NCI-H774 (cell line): ENCODE measurements at places on chromosomes 7 and 10.

- no peak for DNase-seq
Measured at GRCh38 chr7:91311839-91312238, 47.6 kb downstream of the FZD1 start.

DNA sequence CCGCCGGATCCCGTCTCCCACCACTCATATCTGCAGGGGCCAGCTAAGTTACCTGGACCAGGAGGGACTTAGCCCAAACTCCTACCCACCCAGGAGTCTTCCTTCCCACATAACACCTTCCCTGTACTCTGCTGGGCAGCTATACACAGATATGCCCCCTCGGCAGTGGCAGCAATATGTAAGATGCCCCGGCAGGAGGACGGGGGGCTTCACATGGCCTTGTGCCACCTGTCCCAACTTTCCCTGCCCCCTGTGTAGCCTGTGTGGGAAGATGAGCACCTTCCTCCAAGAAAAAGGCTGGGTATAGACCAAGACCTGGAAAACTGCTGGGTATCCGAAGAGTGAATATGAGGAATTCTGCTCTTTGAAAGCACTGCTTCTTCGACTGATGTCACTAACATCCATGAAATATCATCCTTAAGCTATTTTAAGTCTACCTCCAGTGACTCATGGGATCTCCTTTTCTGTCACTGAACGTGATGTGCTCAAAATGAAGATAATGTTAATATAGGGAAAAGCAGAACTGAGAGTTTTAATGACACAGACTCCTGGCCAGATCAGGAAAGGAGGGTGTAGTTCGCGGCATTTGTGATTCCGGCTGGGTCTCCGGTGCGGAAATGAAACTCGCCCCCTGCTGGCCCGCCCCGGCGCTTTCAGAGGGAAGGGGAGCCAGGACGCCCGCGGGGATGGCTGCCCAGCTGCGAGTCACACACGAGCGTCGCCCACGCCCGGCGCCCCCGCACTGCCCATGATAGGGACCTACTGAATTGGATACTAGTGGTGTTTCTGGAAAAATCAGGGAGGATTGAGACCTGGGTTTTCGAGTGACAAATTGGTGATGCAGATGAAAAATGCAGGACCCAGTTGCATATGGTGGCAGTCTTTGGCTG lies 256.9 kb upstream of the NFE2L3 start:
- DNase-seq, result peak; percentile 3

- no peak for DNase-seq
Measured at GRCh38 chr10:306007-306674, 170.9 kb downstream of the ZMYND11 start.

- DNase-seq, result no peak
Measured at GRCh38 chr7:64729089-64729848, 63.3 kb downstream of the ZNF107 start.

DNA sequence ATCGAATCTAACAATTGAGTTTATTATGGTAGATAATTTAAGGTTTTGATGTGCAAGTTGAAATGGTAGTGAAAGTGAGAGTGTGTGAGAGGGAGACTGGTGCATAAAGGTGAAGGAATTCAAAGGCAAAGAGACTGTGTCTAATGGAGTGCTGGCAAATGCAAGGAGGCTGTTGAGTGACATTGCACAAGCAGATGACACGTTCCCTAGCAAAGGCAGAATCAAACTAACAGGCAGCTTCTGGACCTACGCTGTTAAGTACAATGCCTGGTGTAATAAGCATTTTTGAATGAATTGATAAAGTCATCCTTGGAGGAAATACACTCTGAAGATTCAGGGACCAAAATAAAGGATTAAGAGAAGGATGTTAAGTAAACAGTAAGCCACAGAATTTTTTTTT lies 11.7 kb upstream of the GPR141 start:
- DNase-seq, result no peak

GRCh38 chr10:6187278-6187677 lies 15.5 kb upstream of the PFKFB3 start:
- DNase-seq, result no peak

- DNase-seq, result no peak
Measured at GRCh38 chr10:54665095-54665494, 135.9 kb downstream of the PCDH15 start.

DNA sequence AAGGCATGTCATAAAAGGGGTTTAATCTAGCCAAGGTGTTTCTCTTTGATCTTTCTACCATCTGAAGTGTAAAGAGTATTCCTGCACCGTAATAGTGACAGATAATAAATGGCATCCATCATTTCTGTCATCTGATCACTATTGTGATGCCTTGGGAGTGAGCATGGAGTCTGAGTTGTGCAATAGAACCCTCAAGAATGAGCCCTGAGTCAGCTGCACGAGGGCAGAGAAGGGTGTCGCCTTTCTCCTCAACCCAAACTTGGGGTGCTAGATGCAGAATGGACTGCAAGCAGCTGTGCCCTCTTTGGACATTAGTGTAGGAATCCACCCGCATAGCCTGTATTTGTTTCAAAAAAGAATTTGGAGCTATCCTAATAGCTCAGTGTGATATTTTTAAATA lies 115.2 kb downstream of the ZNF37A start:
- no peak for DNase-seq

GRCh38 chr7:122311050-122311700 lies 6.6 kb upstream of the FEZF1 start:
- no peak for DNase-seq

DNA sequence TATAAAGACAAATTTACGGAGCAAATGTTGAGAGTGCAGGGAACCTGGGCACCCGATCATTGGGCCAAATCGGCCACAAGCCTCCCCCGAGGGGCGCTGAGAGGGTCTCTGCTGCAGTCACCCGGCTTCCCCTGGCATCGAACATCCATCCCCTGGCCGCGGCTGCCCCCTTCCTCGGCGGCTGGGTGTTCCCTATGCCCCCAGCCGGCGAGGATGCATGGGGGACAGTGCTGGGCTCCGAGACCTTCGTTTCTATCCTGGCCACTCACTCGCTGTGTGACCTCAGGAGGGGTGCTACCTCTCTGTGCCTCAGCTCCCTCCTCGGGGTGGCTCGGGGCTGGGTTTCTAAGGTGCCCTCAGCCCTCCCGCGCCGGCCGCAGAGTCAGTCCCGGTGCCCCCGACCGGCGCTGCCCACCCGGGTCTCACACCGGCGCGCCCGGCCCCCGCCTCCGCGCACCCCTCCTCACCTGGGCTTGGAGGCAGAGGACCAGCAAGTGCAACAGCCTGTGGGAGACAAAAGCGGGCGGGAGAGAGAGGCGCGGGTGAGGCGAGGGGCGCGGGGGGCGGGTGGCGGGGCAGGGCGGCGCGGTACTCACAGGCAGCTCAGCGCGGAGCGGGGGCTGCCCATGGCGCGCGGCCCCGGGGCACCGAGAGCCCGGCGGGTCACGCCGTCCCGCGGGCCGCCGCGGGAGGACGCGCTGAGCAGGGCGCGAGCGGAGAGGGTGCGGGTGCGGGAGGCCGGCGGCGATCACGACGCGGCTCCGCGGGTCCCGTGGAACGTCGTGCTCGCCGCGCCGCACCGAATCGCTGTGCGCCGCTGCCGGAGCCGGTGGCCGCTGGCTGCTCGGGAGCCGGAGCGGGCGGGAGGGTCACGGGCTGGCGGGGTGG lies at the start of gene FGF8:
FGF8 (minus strand) TSS at position 842 of the 888 bp plus-strand sequence; CDS start at position 628, 214 bp downstream.
- DNase-seq, result no peak

- no peak for DNase-seq
Measured at GRCh38 chr7:28533267-28533666, 120.9 kb downstream of the CREB5 start.

DNA sequence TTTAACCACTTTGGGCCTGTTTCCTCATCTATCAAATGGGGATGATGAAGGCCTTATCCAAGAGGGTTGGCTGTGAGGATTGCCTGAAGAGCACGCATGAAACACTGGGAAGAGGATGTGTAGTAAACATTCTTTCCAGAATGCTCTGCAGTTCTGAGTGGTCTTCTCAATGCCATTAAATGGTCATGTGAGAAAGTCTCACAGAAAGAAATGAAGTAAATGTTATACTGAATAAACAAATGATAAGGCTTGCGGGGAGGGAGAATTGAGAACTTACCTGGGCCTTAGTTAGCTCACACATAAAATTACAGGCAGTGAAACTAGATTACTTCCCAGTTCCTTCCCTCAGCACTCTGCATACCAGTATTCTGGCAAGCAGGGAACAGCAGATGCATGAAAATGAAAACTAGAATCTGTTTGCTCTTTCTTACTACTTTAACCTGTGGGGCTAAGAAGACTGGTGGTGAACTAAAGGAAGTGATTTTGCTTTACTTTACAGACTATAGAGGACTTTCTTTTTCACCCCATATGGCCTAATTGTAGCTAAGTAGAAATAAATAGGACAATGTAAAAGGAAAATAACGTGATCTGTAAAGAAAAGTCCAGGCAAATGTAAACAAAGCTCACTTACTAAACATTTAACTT lies 135.3 kb upstream of the CCDC6 start:
- DNase-seq, result no peak

DNA sequence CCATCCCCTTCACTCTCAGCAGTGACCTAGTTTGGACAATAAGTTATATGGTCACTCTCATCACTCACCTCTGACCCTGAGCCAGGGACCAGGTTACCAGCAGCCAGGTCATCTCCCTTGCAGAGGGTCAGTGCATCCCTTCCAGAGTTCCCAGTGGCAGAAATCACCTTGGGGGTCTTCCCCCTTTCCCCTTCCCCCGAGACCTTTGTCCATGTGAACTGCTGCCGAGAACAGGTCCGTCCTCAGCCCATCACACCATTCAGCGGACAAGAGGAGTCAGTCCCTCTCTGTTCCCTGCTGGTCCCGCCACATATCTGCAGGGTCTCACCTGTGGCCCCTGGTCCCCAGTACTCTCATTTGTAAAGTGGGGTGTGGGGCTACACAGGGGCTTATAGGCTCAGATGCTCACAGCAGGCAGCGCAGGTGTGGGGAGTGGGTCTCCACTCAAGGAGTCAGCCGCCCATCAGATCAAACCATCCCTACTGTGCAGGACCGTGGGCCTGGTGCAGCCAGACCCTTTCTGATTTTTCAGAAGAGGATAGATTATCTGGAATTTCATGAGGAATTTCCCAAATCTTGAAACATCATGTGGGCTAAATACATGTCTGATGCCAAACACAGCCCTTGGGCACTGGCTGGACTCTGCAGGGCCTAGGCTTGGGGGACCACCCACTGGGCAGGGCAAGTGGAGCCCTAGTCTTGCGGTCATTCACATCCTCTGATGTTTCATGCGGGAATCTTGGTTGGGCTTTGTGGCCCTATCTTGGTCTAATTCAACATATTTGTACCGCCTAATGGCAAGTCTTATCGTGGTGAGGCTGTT lies 6.5 kb downstream of the DEPP1 start:
- DNase-seq, result no peak

DNA sequence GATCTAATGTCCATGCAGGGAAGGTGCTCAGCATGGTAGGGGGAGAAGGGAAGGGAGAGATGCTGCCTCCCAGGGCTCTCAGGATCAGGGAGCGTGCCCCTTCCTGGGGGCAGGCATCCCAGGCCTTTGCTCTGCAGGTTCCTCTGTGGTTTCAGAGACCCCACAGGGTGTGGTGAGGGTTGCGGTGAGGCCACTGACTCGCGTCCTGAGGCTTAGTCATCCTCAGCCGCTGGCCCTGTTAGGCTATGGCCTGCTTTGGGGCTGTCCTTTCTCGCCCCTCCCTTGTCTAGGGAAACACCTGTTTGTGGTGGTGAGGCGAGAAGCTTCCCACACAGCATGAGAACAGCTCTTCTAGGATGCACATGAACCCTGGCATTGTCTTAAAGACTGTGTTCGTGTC lies 558.3 kb upstream of the FOXK1 start:
- no peak for DNase-seq

GRCh38 chr10:101616415-101617101 lies 28.4 kb downstream of the DPCD start:
- DNase-seq, result no peak

GRCh38 chr10:100986952-100987684 lies at the start of the genes MRPL43 and TWNK:
MRPL43 (minus strand) TSS chr10:100987497; CDS start chr10:100987443, 54 bp downstream.
TWNK (plus strand) TSS chr10:100987543; CDS start chr10:100988211, 668 bp downstream.
- peak; percentile 37 for DNase-seq

DNA sequence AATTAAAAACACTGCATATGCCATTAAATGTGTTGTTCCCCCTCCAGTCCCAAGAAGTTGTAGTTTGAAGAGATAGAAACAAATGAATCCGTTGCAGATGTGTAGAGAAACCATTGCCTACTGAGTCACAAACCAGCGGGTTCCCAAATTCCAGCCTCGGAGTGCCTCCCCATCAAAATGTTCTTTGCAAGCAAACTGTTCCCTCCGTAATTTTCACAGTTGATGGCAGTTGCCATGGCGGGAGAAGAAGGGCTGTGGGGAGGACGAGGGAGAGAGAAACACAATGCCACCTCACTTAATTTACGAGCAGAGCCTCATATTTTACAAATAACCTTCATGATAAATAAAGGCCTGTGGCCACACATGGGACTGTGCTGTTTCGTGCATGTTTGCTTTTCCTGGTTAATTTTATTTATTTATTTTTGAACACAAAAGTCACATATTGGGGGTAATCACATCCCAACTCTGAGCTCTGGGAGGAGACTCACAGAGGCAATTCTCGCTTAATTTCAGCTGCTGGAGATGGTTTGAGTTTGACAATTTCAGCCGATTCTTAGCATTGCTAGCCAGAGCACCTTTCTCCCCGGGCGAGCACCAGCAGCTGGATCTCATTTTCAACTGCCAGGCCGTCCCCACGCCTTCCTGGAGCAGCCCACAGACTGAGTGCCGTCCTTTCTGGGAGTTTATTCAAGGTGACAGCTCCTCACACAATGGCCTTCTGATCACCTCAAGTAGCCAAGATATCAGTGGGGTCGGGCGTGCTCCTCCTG lies 1084.2 kb downstream of the KCNMA1 start:
- DNase-seq, result no peak

- no peak for DNase-seq
Measured at GRCh38 chr10:50248598-50248997, 2.7 kb downstream of the ASAH2 start.

GRCh38 chr10:127882801-127883459 lies 9.8 kb downstream of the CLRN3 start:
- no peak for DNase-seq

GRCh38 chr10:69321039-69321715 lies 42.9 kb downstream of the HK1 start:
- DNase-seq, result no peak

GRCh38 chr10:76885816-76886215 lies 751.8 kb downstream of the KCNMA1 start:
- DNase-seq, result peak; percentile 27

- DNase-seq, result no peak
Measured at GRCh38 chr7:7100432-7100849, 81.9 kb upstream of the C1GALT1 start.

GRCh38 chr7:74256491-74257408 lies 2.6 kb upstream of the RFC2 start:
- no peak for DNase-seq

GRCh38 chr10:66982792-66983474 lies 57.1 kb downstream of the LRRTM3 start:
- no peak for DNase-seq

- DNase-seq, result no peak
Measured at GRCh38 chr10:129963641-129964501, at the start of gene EBF3. EBF3 (minus strand) TSS chr10:129964274; CDS start chr10:129963768, 506 bp downstream.

DNA sequence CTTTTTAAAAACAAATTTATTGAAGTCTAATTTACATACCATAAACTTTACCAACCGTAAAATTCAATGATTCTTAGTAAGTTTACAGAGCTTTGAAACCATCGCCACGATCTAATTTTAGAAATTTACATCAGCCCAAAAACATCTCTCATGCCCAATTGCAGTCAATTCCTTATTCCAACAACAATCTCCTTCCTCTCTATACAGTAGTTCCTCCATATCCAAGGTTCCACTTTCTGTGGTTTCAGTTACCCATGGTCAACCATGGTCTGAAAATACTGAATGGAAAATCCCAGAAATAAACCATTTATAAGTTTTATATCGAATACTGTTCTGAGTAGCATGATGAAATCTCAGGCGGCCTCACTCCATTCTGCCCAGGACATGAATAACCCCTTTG lies 183.4 kb upstream of the ADCY1 start:
- DNase-seq, result no peak

GRCh38 chr10:70906031-70906783 lies 17.8 kb upstream of the PCBD1 start:
- no peak for DNase-seq
